Stimulated activated CD4-positive, alpha-beta T cell treated with anti-CD3 and anti-CD28 coated beads, Interleukin-1b, Interleukin-23, amount 100 ng/mL, for 1 hour (primary cell): ENCODE measurements at places on chromosomes 3 and 15.

DNA sequence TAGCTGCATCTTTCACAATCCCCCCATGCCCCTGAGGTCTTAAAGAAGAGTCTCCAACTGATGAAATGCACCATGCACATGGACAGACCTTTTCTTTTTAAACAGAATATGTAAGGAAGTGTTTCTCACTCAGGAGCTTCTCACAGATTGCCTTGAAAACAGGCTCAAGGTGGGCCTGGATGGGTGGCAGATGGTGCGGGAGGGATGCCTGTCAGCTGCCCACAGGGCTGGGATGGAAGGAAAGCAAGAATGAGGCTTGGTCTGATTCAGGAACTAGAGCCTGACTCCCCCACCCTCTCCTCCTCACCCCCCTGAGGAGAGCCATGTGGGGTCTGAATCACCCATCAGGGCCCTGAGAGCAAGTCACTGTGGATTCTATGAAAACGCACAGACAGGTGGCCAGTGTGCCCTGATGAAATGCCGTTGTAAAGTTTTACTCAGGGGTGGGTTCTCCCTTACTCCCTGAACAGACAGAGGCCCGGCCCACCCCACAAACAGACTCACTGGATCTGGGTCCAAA lies 67.2 kb downstream of the UMPS start:
- no peak for DNase-seq

- DNase-seq: no peak
These were observed 24.0 kb upstream of the TLE3 start for GRCh38 chr15:70121624-70122302.

- no peak for DNase-seq
These were observed 292.2 kb downstream of the PYDC2 start for GRCh38 chr3:191753196-191753595.

DNA sequence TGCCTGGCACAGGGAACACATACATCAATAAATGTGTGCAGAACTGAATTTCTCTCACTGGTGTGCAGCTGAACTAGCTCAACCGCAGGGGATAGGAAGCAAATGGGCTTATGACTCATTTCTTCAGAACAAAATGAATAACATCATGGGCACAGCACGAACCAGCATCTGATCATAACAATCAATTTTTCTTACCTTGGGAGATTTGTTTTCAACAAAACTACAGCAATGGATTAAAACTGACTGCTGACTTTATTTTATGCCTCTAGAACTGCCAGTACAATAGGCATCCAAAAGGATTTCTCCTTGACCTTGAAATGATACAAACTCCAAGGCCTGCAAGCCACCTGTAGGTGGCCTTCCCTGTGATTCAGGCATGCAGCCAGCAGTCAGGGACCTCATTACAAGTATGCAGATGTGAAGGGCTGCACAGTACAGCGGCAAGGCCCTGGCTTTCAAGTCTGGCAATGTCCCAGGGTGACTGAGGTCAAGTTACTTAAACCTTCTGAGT lies 26.1 kb downstream of the TAMM41 start:
- no peak for DNase-seq

- no peak for DNase-seq
These were observed 1.7 kb downstream of the AKAP13 start for GRCh38 chr15:85381850-85382751.

DNA sequence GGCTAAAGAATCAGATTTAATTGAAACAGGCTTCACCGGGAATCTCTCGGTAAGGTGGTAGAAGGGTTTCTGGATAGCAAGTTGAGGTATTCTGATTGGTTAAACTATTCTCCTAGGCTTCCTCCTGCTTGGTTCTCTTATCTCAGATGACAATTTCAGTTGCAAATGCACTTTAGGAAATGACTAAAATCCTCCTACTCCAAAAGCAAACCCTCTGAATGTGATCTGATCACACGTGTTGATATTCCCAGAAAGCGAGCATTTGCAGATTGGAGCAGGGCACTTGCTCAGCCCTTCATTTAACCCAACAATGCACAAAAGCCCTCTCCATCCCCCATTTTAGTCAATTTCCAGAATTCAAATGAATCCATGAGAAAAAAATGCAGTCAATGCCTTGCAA lies 55.6 kb upstream of the ICE2 start:
- DNase-seq: no peak

DNA sequence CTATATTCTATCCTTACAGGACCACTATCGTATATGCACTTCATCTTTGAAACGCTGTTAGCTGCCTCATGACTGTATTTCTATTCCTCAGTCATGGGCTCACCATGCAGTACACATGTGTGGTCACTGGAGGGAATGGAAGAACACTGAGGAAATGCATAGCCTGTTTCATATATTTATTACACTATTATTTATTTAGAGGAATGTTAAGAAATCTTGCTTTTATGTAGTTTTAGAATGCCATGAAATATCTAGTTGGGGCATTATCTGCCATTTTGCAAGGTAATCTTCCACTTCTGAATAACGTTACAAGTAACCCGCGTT lies 155.7 kb downstream of the IGF1R start:
- no peak for DNase-seq

DNA sequence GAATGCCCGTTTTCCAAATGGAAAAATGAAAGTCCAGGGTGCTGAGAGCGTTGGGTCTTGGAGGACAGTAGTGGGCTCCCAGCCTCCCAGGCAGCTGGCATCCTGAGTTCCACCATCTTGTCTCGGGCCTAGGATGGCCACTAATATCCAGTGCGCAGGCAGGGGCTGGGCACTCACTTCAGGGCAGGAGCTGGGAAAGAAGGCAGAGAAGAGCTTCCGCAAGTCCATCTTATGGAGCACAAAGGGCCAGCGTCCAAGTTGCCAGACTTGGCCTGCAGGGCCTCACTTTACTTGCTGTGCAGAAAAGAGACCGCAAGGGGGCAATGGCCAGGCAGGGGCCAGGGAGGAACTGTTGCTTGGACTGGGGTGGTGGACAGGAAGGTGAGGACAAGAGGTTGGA lies 46.1 kb downstream of the IQSEC1 start:
- no peak for DNase-seq

DNA sequence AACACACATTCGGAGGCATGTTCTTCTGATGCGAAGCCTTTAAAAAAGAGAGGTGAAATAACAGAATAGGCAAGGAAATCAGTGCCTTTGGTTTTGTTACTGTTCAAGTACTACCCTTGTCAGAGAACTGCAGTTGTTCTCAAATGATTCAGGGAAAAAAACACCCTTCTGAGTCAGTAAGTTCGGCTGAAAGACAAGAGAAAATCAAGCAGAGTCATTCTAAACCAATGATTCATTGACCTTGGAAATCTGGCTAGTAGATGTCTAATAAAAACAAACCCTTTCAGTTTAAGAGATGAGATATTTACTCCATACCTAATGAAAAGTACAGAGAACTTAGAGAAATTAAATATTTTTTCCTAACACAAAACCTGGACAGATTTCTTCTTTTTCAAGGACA lies 72.7 kb upstream of the ABI3BP start:
- no peak for DNase-seq

- DNase-seq: no peak
These were observed 148.7 kb downstream of the XXYLT1 start for GRCh38 chr3:195122261-195122660.
